Right ventricle myocardium superior (tissue), 1 donor: ENCODE measurements at places on chromosomes 2 and 18. TPM values are rescaled to one million over a fixed set of nuclear protein-coding genes. Genes with fewer than 3 reads are reported as not detected.
A peak's percentile ranks its signal among the peaks of the same experiment; 100 is the strongest.

DNA sequence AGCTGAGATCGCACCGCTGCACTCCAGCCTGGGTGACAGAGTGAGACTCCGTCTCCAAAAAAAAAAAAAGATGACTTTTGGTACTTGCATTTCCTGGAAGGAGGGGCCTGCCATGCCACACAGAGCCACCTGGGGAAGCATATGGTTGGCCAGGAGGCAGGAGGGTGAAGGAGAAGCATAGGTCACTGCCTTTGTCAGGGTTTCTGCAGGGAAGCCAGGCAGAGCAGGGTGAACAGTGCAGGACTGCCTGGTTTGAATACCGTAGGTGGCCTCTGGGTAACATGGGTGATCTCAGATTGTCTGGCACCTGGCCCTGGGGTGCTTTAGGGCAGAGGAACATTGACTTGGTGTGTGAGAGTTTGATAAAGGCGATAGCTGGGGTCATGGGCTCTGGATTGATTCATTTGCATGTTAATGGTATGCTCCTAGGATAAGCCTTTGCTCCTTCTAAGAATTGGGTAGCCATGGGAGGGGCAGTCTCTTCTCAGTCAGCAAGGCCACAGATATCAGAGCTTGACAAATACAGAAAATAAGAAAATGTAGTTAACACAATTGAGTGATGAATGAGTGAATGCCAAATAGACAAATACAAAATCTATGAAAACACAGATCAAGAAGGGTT, 124.0 kb upstream of the SEC11C start:
- DNase-seq, result no peak

DNA sequence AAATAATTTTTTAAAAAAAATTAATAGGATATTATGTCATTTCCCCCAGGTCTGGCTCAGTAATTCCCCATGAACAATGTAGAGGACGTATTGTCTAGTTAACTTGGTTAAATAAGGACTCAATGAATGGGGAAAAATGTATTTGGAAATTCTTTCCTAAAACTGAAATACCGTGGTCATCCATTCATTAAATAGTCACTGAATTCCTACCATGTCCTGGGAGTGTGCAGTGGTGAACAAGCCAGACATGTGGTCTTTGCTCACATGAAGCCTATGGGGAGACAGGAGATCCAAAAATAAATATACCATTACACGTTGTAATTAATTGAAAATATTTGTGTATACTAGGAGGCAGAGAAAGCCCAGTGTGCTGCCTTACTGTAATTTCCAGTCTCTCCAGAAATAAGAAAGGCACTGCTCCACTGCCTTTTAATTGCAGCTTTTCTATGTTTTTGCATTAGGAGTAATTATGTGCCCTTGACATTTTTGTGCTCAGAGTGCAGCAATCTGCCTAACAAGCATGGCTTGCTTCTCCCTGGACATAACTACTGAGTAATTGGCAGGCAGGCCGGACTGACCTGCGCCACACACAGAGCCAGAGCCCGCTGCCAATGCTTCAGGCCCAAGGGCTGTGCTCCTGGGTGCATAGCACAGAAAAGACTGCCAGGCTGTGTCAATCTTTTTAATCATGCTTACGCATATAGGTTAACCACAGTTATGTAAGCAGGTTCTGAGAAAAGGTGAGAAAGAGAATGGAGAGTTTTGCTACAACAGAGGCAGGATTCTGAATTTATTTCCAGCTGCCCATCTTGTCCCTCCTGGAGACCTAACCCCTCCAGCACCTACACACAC, 22.2 kb upstream of the TTC39C start:
- peak; percentile 68 for DNase-seq

DNA sequence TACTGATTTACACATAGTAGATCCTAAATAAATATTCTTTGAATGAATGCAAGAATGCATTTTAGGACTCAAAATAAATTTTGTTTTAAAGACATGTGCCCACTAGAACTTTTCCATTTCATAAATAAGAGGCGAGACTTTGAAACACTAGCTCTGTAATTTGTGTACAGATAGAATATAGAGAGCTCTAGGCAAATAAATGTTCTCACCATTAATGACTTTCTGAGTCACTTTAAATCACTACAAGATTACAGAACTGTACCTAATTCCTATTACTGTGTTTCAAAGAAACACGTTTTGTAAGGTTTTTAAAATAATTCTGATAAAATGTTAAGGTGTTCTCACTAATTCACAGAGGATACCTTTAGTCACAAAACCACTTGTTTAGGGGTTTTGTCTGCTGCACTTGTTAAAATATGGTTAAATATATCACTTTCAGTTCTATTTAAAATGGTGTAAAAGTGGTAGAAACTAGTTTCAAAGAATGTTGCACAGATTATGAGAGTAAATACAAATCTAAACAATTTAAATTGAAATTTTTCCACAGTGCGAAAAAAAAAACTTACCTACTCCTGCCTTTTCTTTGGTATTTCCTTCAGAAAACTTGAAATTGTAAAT, 158.7 kb upstream of the ZC3H15 start:
- no peak for DNase-seq

- DNase-seq, result no peak
These were observed 29.0 kb downstream of the PIGN start for GRCh38 chr18:62157843-62158242.

DNA sequence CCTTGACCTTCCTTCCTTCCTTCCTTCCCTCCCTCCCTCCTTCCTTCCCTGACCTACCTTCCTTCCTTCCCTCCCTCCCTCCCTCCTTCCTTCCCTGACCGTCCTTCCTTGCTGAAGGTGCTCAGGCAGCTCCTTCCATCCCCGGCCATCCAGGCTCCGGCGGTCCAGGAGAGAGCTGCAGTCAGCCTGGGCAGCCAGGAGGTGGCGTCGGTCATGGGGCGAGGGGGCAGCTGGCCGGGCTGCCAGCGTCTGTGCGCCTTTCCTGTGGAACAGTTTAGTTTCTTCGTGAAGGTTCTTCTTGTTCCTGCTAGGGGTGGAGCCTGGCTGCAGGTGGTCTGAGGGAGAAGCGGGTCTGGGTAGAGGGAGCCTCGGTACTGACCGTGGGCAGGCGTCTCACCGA, 15.7 kb downstream of the GPR35 start:
- no peak for DNase-seq

Gene HOXD8
- total RNA-seq, result 0.32 TPM

Gene SERPINB10
- not detected for total RNA-seq
